ENCODE measurements at places on chromosomes 3 and 15.

- DNase-seq, result no peak
These were observed 36.2 kb upstream of the COL6A6 start for GRCh38 chr3:130480736-130481135.

GRCh38 chr15:73318463-73319351, 50.1 kb downstream of the HCN4 start:
- DNase-seq, result peak; percentile 55

DNA sequence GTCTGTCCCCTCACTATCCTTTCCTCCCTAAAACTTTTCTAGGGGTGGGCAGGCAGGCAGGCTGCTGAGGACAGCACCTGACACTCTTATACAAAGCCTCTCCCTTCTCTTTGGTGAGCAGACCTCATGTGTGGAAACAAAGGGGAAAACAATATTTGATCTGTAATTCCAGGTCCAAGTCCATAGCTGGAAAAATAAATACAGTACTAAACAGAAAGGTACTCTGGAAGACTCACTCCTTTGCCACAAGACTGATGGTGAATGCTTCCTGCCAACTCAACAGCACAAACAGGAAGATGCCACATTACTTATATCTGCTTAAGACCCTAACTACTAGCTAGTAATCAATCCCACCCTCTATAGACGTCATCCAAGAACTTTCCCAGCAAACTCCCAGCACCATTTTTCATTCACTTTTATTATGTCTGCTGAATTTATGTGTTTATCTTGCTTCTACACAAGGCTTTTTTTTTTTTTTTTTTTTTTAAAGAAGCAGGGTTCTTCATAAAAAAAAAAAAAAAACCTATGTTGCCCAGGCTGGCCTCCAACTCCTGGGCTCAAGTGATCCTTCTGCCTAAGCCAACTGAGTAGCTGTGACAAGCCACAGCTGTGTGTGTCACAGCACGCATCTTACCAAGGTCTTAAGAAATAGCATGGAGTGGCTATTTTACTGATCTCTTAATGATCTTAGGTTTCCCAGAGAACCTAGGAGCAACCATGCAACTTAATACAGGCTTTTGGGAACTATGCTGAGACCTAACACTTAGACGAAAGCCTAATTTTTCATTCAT, 44.2 kb upstream of the CSPG5 start:
- DNase-seq, result no peak

- no peak for DNase-seq
These were observed 705.3 kb downstream of the NLGN1 start for GRCh38 chr3:174102866-174103265.

- no peak for DNase-seq
These were observed 527.9 kb upstream of the TBL1XR1 start for GRCh38 chr3:177725165-177725564.

GRCh38 chr15:98663606-98664005, 15.3 kb downstream of the IGF1R start:
- DNase-seq, result no peak

- no peak for DNase-seq
These were observed 16.9 kb downstream of the POPDC2 start for GRCh38 chr3:119643528-119643927.

DNA sequence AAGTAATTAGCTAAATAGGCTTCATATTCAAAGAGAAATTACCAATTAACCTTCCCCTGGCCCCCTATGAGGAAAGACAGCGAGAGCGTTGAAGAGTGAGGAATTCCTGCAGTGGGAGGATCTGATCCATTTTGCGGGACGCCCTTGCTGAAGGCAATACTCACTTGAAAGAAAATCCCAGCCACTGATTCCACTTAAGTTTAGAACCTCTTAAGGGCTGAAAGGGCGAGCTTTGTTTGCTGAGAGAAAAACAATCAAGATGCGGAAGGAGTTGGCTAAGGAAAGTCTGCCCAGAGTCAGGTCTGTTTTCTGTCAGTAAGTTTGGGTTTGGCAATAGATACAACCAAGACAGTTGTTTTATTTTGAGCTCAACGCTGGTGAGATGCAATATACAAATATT, 102.8 kb upstream of the GBE1 start:
- DNase-seq, result no peak

DNA sequence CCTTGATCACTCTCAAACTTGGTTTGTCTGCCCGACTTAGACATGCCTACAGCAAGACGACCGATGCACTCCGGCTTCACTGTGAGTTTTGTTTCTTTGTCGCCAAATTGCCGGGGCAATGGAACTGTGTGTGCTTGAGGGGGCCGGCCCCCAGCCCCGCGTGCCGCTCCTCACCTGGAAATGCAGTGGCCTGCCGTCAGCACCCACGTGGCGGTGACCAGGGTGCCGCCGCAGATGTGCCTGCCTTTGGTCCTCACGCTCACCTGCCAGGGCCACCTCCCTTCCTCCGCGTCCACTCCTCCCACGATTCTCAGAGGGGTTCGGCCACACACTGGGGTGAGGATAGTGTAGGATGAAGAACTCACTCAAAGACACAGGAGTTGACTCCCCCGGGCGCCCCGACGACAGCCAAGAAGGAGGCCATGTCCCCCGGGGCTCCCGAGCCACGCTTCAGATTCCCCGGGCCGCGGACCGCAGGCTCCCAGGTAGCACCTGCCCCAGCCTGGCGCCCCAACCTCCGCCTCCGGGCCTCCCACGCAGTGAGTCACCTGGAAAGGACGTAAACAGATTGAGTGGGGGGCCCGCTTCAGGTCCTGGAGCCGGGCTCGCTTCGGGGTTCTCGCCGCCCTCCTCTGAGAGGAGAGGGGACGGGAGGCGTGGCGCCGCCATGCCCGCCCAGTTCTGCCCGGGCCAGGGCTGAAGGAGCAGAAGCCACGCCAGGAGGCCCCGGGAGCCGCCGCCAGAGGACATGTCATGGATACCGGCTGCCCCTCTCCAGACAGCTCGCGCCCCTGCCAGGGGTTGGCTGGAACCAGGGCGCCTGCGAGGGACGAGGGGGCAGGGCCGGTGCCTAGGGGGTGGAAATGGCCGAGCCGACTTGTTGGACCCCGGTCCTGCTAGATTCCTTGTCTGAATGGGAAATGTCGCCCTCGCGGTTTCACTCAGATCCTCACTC, 29.6 kb downstream of the MYL3 start:
- no peak for DNase-seq

DNA sequence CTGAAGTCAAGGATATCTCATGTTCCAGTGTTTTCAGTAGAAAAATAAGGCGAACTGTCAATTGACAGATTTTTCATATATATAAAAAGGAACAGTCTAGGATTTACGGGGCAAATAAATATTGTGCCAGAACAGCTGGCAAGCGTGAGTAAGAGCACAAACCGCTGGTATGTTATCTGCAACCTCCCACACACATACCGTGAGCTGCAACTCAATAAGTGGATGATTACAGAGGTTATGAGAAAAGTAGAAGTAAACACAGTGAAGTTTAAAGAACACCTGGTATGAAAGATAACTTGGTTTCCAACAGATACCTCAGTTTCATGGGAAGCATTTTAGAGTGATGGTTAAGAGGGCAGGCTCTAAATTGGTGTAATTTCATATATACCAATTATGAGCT, 733.4 kb downstream of the TUSC7 start:
- no peak for DNase-seq

DNA sequence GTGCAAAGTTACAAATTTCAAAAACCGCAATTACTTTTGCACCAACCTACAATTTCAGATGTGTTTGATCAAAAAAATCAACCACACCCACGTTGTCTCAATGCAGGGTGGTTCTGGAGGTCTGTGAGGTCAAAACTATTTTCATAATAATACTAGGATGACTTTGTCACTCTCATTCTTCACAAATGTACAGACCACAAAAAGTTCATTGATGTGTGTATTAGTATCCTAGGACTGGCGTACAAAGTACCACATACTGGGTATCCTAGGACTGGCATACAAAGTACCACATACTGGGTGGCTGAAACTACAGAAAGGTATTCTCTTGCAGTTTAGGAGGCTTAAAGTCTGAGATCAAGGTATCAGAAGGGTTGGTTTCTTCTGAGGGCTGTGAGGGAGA, 13.0 kb downstream of the SUCLG2 start:
- DNase-seq, result no peak

DNA sequence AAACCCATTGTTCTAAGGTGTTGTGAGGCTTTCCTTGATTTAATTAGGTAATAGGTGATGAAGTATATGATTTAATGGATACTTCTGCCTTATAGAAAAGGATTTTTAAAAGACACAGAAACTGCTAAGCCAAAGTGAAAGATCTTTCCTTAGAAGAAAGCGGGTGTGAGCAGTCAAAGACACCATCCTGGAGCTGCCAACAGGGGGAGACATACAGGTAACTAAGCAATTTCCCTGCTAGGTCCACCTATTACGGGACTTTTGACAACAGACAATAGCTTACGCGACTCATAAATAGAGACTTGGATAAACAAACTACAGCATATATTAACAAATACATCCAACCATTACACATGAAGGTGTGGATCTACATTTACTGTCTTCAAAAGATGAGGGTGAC, 669.5 kb downstream of the SQOR start:
- no peak for DNase-seq

GRCh38 chr3:193885832-193886231, 250.1 kb upstream of the HES1 start:
- DNase-seq, result no peak

GRCh38 chr3:71806736-71807135, 21.8 kb upstream of the PROK2 start:
- DNase-seq, result no peak

DNA sequence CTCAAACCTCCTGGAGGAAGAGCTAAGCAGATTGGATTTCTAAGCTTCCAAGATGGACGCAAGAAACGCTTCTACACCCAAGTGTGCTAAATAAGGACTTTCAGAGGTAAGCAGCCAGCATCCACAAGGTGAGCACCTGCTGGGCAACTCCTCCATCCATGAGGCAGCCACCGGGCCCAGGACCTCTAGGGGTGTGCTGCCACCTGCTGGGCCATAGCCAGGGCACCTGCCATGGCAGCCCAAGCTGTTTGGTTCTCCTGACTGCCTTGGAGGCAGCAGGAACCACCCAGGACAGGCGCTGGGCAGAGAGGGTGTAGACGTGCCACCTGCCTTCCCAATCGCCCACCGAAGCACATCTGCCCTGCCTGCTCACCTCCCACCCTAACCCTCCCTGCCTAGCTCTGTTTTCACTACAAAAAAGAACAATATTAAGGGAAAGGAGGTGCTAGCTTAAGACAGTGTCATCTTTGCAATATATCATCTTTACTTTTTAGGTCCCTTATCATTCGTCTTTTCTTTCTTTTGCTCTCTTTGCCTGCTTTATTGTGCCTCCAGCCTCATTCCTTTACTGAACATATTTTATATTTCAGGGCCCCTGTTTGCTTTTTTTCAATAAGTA, 12.9 kb downstream of the C15orf62 start:
- no peak for DNase-seq

- DNase-seq, result no peak
These were observed 8.3 kb upstream of the EPHA3 start for GRCh38 chr3:89098964-89099585.

DNA sequence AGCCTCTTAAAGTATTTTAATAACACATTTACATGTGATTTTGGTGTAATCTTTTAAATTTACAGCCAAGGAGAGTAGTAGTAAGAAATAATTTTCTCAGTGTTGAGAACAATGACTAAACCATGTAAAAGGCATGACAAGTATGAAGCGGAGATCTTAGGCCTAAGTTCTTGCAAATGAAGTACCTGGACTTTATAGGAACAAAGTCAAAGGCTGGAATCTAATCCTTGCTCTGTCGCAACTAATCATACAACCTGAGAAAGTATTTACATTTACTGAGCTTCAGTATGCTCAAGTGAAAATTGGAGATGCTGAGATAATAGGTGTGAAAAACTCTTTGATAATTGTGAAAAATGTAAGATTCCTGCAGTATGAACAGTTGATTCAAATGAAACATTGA, 86.4 kb upstream of the VGLL3 start:
- DNase-seq, result no peak

DNA sequence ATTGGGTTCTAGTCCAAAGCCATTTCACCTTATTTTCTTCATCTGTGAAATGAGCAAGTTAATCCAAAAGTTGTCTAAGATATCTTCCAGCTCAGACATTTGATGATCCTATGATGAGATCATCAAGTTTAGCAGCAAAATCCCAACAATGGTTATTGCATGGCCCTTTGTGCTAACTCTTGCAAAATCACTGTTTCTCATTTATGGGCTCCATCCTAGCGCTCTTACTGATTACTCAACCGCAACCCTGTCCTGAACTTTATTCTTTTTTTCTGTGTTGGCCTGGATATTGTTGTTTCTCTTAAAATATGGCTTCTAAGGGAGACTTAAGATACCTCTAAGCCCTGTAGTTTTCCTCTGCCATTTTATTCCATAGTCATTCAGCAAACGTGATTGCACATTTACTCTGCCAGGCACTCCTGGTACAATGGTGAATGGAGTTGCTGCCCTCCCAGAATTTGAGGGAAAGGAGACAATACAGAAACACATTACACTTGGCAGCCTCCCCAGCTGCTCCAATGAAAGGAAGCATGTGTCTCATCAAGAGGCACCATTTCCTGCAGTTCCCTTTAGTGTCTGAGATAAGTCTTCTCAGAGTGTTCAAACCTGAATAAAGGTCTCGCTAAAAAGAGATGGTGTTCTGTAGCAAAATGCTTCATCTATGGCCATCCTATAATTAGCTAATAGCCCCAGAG, 4.4 kb downstream of the GXYLT2 start:
- peak; percentile 62 for DNase-seq

DNA sequence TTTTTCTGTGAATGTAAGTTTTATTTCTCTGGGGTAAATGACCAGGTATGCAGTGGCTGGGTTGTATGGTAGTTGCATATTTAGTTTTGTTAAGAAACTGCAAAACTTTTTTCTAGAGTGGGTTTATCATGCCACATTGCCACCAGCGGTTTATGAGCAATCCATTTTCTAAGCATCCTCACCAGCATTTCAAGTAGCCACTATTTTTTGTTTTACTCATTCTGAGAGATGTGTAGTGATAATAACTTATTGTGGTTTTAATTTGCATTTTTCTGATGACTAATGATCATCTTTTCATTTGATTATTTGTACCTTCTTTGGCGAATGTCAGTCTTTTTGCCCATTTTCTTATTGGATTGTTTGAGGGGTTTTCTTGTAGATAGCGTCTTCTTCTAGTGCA, 56.2 kb downstream of the SPRED1 start:
- DNase-seq, result no peak

GRCh38 chr3:190120269-190121060, at the start of gene P3H2:
P3H2 (minus strand) TSS chr3:190120897; CDS start chr3:190120731, 166 bp downstream.
- DNase-seq, result peak; percentile 64

DNA sequence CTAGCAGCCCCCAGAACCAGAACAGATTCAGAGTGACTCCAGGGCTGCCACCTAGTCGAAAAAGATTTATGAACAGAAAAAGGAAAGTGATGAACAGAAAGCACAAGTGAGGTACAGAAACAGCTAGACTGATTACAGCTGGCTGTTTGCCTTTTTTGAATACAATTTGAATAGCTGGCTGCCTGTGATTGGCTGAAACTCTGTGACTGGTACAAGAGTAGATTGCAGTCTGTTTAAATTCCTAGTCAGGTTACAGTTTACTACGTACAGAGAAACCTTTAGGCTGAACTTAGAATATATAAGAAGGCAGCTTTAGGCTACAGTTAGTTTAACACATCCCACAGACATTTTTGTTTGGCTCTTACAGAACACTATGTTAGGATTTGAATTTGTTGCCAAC, 10.0 kb downstream of the CCDC13 start:
- DNase-seq, result peak; percentile 58

- no peak for DNase-seq
These were observed 8.8 kb downstream of the SLC51A start for GRCh38 chr3:196225086-196225485.

GRCh38 chr3:112519424-112520001, 20.2 kb upstream of the BTLA start:
- peak; percentile 89 for DNase-seq

All from spinal cord (tissue), 10 donors.